CD4-positive, alpha-beta memory T cell (primary cell): ENCODE measurements at places on chromosomes 3 and 15.
A peak's percentile ranks its signal among the peaks of the same experiment; 100 is the strongest.

- no peak for DNase-seq
Observed at GRCh38 chr15:25504307-25504706, 65.5 kb upstream of the UBE3A start.

- DNase-seq: no peak
Observed at GRCh38 chr3:13433912-13434311, 13.8 kb upstream of the NUP210 start.

DNA sequence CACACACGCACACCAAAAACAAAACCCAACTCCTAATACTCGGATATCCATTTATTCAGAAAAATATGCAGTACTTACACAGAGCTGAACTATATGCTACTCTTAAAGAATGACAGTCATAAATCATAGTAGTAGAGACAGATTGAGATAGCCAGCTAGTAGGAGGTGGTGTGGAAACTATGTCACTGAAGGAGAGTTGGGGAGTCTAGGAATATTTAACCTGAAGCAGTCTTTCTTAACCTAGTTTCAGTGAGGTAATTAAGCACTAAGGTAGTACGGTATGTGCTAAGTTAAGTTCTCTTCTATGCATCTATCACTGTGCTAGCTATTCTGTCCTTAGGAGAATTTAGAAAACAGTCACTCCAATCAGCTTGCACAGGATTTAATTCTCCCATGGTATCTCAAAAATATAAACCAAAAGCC lies 54.2 kb downstream of the ANKRD28 start:
- DNase-seq: no peak

GRCh38 chr15:88144921-88145653 lies 111.5 kb downstream of the NTRK3 start:
- no peak for DNase-seq

- DNase-seq: peak; percentile 49
Observed at GRCh38 chr15:58227706-58228543, 89.7 kb downstream of the AQP9 start.

- DNase-seq: no peak
Observed at GRCh38 chr15:92924216-92924615, 24.1 kb downstream of the CHD2 start.

GRCh38 chr3:189781415-189781814 lies 150.2 kb downstream of the TP63 start:
- no peak for DNase-seq

- no peak for DNase-seq
Observed at GRCh38 chr3:65689436-65689835, 349.3 kb downstream of the MAGI1 start.

GRCh38 chr3:117135207-117135606 lies 425.6 kb downstream of the TUSC7 start:
- DNase-seq: no peak

- DNase-seq: no peak
Observed at GRCh38 chr3:105157766-105158085, 209.0 kb upstream of the ALCAM start.

DNA sequence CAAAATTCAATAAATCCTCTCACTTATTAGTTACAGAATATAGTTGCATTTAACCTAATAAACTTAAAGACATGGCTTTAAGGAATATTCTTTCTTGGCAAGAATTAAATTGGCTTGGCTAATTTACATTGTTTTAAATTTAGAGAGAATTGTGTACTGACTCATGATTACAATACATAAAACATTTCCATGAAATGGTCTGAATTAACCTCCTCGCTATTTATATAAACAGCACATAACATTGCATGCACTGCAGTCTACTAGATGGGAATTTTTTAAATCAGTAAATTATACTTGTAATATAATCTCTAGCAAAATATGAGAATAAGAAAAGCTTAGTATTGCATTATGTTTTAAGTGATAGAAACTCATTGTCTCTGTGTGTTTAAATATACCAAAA lies 268.9 kb downstream of the SHOX2 start:
- no peak for DNase-seq

DNA sequence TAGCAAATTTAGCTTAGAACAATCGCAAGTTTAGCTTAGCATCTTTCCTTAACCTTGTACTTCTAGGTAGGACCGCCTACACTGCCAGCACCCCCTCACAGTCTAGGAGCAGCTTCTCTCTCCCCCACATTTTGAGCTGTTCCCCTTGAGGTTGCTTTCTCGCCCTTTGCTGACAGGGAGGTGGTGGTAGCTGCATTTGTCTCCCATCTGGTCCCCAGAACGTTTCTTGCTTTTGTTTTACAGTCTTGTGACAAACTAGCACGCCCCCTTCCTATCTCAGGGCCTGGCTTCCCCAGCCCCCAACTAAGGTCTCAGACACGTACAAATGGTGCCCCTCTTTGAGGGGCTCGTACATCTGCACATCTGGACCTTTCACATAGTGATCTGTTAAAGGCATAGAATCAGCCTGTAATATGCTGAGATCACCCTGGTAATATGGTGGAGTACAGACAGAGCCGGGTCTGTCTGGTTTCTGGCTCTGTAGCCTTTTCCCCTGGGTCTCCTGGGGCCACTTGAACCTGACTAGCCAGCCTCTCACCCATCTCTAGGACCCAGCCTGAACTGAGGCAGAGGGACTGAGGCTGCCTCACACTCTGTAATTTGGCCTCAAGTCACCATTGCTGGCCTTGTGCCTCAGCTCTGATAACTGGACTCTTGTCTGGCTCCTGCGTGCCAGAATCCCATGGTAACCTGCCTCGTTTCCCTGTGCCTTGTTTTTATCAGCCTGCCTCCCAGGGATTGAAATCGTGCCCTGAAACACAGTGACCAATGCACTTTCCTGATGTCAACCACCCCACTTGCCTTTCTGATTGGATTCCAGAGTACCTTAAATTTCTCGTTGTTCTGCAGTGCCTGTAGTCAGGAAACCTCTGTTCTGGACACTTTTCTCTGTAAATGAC lies 27.7 kb downstream of the CRTC3 start:
- DNase-seq: no peak

DNA sequence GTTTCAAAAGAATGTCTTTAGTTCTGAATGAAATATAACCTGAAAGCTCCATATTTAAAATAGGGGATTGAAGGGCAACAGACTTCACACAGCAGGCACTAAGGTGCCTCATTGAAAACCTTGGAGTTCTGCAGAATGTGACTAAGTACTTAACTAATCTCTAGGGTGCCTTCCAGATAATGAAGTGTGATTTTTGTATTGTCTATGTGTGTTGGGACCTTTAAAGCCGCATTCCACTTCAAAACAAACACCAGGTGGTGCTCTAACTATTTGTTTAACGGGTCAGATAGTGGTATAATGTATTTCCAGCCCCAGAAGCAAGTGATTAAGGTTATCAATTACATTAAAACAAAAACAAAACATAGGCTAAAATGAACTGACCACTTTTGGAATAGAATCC lies 28.0 kb downstream of the TFG start:
- no peak for DNase-seq

DNA sequence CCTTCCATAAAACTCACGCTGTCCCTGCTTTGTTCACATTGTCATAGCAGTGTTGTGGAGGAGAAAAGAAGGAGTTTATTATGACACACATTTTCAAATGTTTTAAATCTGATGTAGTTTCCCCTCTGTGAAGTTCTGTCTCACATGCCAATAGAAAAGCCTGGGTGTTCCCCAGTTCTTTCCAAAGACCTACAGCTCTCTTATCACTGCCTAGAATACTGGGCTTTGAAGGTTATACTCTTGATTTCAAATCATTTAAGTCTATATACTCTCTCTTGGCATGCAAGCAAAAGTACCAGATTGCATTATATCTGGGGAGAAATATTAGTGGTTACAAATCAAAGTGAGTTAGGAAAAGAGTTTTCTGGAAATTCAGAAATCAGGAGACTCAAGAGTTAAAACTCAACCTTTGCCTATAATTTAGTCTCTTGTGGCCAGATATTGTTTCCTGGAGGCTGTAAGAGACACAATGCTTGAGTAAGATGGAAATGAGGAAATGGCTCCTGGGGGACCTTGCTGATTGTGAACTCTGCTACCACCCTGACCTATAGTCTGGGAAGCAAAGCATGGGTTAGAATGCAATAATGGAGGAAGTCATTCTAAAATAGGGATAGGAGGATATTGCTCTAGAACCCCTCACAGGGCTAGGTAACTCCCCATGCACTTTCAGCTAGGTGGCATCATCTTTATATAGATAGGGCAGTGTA lies 182.8 kb downstream of the KCNAB1 start:
- DNase-seq: no peak

- DNase-seq: no peak
Observed at GRCh38 chr3:120341658-120342346, 7.4 kb downstream of the LRRC58 start.

- DNase-seq: no peak
Observed at GRCh38 chr3:159796226-159796625, 192.4 kb upstream of the IL12A start.

GRCh38 chr15:40182358-40183029 lies 21.6 kb downstream of the BUB1B start:
- no peak for DNase-seq

DNA sequence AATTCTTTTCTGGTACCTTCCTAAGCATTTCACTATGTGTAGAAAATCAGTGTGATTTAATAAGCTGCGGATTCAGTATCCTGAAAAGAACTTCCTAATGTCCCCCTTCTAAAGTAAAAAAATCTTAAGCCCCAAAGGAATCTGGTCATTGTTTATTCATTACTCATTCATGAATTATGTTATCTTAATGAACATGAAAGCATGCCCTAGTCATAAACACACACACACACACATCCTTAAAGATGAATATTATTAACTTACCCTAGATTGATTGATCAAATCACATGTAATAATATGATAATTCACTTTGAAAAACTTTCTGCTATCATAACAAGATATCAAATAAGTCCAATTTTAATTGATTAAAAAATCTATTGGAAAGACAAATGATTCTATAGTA lies 96.4 kb upstream of the BFSP2 start:
- no peak for DNase-seq

- DNase-seq: no peak
Observed at GRCh38 chr15:100297812-100298211, 44.0 kb downstream of the ADAMTS17 start.

- no peak for DNase-seq
Observed at GRCh38 chr3:126934031-126934531, 48.8 kb upstream of the PLXNA1 start.

- DNase-seq: no peak
Observed at GRCh38 chr3:13197281-13197680, 124.1 kb upstream of the IQSEC1 start.

DNA sequence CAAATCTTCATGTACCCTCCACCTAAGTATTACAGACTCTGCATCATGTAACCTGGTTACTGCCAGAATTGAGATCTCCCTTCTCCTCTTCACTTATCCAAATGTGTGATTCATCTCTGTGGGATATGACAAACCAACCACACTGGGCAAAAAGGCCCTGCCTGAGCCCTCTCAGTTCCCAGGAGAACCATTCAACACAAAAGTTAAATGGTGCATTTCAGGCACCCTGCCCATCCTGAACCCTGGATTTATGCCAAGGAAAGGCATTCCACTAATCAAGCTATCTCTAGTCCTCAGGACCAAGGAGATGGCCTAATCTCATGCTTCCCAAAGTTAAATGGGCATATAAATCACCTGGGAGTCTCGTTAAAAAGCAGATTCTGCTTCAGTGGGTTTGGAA lies 108.5 kb downstream of the TNIK start:
- DNase-seq: no peak

DNA sequence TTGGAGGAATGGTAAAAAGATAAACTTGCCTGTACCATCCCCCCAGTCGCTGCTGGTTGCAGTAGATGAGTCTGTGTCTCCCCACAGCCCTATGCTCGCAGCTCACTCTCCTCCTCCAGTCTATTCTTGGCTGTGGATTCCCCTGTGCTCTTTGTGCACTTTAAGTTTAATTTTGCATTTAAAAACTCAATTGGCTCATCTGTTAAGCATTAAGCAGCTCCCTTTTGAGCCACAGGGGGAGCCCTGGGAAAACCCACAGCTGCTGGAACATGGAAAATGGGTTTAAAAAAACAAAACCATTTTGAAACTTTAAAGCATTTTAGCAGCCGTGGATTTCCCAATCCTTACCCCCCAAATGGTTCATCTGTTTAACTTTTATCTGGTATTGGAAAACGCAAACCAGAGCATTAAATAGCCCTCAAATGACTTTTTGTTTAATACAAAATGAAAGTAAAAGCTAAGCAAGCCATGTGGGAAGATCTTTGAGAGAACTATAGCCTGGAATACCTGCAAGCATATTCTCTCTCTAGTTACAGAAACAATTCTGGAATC lies 536.9 kb downstream of the ZIC1 start:
- no peak for DNase-seq

DNA sequence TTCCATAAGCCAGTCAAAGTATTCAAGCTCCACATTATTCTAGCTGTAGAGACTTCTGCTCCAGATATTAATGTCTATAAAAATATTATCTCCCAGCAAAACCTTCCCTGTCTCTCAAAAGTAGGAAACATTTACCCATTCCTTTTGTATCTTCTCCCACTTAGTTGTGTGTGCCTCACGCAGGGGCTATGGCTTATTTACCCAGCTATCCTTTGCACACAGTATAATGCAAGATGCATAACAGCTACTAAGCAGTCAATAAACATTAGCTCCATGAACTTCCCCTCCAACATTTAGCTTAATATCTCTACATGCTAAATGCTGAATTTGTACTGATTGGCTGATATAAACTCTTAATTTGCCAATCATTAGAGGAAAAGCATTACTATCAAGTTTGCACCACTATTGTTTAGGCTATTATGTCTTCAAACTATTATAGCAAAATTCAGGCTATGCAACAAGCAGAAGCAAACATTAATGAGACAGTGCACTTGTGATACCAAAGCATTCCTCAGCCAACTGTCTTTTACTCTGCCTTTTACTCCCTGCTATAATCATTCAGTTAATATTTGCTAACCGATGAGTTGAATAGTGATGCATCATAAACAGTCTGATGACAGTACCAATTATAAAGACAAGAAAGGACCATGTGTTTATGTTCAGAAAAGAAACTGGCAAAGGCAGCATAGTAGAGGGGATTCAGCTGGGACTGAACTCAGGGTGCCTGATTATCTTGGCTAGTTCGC lies 81.2 kb downstream of the PLCH1 start:
- DNase-seq: no peak

- no peak for DNase-seq
Observed at GRCh38 chr15:62505762-62506161, 340.7 kb upstream of the C2CD4B start.

- no peak for DNase-seq
Observed at GRCh38 chr3:52857133-52857532, 22.3 kb upstream of the MUSTN1 start.

DNA sequence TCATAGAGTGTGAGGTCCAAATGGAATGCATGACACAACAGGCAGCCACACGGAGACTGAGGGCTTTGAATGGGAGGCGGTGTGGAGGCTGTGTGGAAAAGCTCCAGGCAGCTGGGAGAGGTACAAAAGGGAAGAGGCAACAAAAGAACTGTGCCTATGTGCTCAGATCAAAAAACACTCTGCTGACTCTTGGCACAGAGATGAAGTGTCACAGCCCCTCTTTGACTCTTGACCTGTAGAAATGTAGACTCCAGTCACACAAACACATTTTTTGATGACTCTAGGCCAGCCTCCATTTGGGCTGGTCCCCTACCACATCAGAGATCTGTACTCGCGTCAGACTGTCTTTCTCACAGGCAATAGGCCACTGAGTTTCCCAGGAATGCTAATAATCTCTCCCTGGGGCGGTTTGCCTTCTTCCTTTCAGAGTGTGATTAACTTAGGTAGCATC lies 456.0 kb downstream of the TUSC7 start:
- DNase-seq: no peak
